ENCODE measurements at places on chromosomes 7 and 10. TPM values are rescaled to one million over a fixed set of nuclear protein-coding genes. Genes with fewer than 3 reads are reported as not detected.

DNA sequence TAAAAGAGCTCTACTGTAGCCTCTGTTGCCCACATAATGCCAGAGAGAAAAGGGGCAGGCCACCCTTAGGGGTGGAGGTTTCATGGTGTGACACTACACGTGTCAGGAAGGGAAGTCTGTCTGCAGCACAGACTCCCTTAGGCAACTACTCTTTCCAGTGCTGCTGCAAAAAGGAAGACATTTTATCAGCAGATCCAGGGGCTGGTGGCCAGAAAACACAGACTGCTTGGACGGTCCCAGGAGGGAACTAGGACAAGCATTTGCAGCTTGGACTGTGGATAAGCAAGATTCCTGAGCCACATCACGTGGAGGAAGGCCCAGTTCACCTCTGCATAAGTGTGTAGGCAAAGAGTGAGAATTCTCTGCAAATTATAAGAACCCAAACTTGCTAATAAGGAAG is 220.8 kb downstream of the FANK1 start:
- no peak for DNase-seq

DNA sequence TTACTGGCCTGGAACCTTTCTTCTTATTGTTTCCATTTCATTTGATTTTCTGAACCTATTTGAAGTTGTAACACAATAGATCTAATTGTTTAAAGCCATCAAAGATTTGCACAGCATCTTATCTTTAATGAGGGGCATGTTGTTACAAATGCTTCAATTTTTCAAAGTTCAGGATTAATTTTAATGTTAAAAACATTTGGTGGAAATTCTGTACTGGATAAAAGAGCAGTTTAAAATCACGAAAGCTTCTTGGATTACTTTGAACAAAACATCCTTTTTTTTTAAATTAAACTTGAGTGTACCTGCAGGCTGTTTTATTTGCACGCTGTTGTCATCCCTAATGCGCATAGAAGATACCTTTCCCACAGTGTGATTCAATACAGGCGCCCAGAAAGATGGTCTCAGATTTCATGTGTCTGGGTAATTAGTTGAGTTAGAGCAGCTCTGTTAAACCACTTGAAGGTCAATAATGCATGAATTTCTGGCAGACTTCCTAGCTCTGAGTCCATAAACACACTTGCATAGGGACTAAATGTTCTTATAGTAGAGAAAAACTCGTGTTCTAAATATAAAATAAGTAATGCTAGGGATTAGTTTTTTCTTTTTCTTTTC is 29.3 kb upstream of the DDX50 start:
- peak; percentile 55 for DNase-seq

- no peak for DNase-seq
These were observed 111.3 kb upstream of the RPA3 start for GRCh38 chr7:7829667-7830066.

GRCh38 chr7:102914585-102914984 is 1.8 kb downstream of the LRRC17 start:
- peak; percentile 12 for DNase-seq

DNA sequence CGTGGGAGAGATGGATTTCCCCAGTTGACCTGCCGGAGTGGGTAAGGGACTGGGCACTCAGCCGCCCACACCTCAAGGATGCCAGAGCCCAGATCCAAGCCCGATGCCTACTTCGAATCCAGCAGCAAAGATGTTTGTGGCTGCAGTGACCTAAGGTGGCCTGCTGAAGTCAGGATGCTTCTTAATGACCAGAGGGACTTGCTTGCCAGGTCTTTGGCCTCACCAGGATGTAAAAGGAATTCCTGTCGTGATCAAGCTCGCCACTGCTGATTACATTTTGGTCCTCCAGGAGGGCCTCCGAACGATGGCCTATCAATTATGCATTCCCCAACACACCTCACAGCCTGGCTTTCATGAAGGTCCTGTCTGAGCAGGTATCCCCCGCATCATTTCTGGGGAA is 349.5 kb upstream of the ZMIZ1 start:
- no peak for DNase-seq

- no peak for DNase-seq
These were observed 19.5 kb downstream of the BAG3 start for GRCh38 chr10:119670717-119671116.

- no peak for DNase-seq
These were observed 5.1 kb upstream of the TSPAN12 start for GRCh38 chr7:120862987-120863590.

DNA sequence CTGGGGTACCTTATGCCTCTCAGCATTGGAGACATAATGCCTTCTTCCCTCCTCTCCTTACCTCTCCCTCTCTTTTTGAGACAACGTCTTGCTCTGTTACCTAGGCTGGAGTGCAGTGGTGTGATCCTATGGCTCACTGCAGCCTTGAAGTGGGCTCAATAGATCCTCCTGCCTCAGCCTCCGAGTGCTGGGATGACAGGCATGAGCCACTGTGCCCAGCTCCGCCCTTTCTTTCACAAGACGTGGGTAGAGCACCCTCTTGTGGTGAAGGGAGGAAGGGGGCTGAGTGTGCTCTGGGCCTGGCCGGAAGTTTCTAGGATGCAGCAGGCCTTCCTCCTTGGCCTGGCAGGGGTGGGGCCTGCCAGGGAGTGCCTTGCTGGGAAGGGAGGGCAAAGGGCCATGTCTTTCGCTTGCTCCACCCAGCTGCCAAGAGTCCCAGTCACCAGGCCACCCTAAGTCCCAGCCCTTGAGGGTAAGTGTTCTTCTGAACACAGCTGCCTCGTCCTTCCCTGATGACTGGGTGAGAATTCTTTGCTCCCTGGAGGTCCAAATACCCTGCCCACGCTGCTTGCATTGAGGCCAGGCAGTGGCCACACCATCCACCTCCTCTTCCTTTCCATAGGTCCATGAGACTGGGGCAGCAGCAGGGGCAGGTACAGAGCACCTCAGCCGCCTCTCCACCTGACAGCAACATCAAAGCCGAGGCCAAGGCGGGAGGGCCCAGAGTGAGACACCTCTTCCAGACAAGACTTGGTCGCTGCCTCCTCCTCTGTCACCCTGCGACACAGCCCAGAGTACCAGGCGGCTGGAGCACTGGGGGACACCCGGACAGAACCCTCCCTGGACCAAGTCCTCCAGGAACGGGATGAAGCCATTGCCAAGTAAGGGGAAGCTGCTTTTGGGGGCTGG is 3.7 kb downstream of the ABHD11 start:
- peak; percentile 81 for DNase-seq

- no peak for DNase-seq
These were observed 17.1 kb downstream of the FAM241B start for GRCh38 chr10:69647126-69647525.

DNA sequence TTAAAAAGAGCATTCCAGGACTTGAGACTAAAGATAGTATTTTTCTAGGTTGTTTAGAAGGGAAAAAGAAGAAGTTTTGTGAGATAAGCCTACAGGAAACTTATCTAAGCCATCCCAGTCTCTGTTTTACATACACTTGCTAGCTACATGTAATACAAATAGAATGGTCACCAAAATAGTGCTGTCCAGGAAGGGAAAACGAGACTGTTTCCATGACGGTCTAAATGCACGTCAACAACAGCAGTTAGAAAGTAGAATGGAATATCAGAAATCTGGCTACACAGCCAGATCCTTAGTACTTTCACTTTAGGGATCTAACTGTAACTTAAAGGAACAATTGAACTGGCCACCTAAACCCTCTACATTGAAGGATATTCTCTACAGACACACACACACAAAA is 117.6 kb downstream of the TSPAN12 start:
- DNase-seq, result no peak

DNA sequence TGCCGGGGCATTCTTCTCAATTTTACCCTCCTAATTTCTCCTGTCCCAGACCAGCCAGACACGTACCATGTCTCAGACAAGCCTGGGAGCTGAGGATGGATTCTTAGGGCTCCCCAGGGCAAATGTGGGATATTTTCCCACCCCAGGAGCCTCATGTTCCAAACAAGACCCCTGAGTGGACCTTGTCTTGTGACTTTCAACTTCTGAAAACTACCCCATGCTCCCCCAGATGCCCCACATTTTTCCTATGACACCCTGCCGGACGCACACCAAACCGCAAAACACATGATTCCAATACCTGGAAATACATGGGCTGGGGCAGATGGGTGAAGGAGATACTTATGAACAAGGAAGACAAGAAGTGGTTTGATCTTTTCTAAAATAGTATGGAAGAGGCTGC is 874 bp downstream of the GIMAP5 start:
- no peak for DNase-seq

DNA sequence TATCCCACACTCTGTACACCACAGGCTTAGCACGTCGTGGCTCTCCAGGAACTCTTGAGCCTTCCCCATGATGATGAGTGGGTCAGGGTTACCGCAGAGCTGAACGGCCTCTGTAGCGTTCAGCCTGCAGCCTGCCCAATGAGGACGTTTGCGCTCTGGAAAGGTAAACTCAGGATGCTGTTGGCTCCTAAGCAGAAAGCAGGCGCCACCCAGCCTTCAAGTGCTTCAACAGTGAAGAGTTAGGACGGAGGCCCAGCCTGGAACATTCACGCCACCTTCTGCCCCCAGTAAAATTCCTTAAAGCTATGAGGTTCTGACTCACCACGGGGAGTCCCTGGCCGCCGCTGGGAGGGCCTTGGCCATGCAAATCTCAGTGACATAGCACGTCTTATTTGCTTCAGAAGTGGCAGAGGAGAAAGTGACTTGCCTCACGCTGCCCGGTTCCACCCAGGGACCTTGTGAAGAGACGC is 161.5 kb upstream of the SH2B2 start:
- DNase-seq, result peak; percentile 94

- no peak for DNase-seq
These were observed 56.2 kb upstream of the CACUL1 start for GRCh38 chr10:118810796-118811505.

- DNase-seq, result no peak
These were observed 29.3 kb downstream of the KLF6 start for GRCh38 chr10:3755440-3756359.

DNA sequence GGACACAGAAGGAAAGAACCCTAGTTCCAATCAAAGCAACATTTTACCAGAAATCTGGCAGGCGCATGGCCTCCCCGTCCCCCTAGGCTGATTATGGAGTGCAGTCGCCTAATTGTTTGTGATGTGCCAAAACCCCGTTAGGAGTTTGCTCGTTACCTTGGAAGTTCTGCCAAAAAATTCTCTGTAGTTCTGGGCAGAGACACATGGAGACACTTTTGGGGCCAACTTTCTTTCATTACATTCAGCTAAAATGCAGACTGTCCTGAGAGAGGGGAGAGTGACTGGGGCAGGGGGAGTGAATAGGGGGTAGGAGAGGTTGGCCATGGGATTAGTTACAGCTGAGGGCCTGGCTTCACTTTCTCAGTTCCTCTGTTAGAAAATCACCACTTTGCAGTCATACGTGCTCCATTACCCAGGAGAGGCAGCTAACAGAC is 158.0 kb upstream of the NPVF start:
- no peak for DNase-seq

DNA sequence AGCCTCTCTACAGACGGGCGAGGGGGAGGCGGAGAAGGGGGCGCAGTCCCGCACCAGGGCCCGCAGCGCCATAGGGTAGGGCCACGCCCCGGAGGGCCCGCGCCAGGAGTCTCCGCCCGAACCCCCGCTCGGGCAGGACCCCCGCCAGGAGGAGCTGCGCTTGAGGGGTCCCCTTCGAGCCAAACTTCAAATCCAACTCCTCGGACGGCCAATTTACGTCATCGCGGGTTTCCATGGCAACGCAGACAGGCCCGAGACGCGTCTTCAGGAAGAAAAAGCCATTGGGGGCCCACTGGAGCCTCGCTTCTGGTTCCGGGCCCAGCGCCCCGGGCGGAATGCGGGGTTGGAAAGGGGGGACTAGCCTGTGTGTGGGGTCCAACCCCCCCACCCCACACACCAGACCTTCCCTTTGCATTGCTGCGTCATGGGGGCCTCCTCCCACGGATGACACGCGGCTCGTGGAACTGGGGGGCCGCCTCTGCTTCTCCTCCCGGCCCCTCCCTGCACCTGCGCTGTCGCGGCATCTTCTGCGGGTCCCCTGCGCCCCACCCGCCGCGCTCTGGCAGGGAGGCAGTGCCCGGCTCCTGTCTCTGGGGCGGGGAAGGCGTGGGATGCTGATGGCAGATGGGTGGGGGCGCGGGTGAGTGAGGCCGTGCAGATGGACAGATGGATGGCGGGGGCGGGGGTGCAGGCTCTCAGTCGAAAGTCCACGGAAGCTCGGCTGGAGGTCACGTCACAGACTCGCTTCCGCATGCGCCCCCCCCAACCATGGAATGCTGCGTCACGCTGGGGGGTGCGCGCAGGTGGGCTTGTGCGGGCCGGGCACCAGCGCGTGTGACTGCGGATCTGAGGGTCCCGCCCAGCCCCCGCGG is 1.2 kb downstream of the CALY start:
- DNase-seq, result peak; percentile 55

DNA sequence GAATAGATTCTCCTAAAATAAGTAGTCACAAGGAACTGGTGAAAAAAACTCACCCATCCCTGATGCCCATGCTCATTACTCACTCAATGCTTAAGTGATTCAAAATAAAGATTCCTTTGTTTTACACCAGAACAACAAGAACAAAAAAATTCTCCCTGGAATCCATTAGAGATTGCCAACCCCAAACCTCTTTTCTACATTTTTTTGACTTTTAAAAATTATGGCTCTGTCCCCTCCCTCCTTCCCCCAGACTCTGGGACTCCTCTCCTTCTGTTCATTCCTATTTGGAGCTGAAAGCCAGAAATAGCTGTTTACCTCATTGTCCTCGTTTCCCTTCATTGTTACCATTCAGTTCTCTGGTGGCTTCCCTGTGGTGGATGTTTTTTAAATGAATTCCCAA is 63.2 kb upstream of the FHIP2A start:
- DNase-seq, result no peak

The FAM25C gene
- not detected for total RNA-seq

The LIPF gene
- not detected for total RNA-seq

The PIP4K2A gene
- 23.2 TPM for total RNA-seq

The TCERG1L gene
- 11.0 TPM for total RNA-seq

The RSPH10B gene
- not detected for total RNA-seq

The BEND7 gene
- total RNA-seq, result 104 TPM

The MMD2 gene
- total RNA-seq, result 0.13 TPM

The EPDR1 gene
- 84.4 TPM for total RNA-seq

The RGS10 gene
- total RNA-seq, result 97.6 TPM

The GBF1 gene
- total RNA-seq, result 34.0 TPM

The PRSS37 gene
- total RNA-seq, result not detected

The ACTL6B gene
- 0.93 TPM for total RNA-seq
